ENCODE measurements at places on chromosomes 11 and 22.

DNA sequence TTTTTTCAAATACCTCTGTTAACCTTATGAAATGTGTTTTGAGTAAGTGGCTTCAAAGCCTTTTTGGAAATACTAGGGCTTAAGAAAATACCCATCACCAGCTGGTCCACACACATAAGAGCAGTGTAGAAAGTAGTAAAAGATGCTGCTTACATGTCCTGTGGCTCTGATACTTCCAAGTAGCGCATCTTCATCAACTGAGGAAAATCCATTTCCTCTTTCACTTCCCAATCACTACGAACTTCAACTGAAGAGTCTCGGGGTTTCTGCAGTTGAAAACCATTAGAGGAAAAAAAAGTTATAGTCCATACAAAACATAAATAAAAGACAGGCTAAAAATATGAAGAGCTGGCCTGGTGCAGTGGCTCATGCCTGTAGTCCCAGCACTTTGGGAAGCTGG lies 8.5 kb downstream of the EIF3D start:
- DNase-seq = no peak

- DNase-seq = peak; percentile 77
Measured at GRCh38 chr11:326842-327580, 6.4 kb upstream of the IFITM3 start.

DNA sequence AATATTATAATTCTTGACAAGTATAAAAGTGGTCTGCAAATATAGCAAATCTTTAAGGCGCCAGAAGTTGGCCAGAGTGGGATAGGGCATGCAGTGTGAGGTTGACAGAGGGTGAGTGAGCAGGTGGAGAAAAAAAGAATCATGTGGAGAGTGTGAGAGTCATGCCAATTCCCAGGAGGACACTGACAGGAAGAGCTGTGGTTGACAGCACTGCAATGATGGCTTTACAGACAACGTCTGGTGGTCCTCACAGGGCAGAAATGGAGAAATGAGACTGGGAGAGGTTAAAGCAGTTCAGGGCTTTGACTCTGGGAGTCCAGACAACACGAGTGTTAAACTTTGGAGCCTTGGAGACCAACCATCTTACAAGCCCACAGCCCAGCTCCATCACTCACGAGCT lies 34.9 kb downstream of the SERPIND1 start:
- no peak for DNase-seq

- no peak for DNase-seq
Measured at GRCh38 chr11:2995893-2996554, 3.9 kb upstream of the NAP1L4 start.

DNA sequence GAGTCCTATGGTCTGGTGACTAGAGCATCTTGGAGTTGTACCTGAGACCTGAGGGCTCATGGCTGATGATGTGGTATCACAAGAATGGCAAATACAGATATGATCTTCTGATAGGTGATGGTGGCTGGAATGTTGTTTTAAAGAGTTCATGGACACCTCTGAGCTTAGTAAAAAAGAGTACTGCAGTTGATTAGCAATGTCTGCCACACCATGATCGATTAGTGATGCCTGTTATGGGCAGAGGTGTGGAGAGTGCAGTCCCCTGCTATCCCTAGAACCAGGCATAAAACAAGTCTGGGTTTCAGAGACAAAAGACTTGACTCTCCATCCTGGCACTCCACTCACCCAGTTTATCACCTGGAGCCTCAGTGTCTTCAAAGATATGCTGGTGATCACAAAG lies 1.4 kb upstream of the BATF2 start:
- DNase-seq = no peak

- DNase-seq = no peak
Measured at GRCh38 chr11:105156231-105156630, 16.7 kb upstream of the CARD18 start.

DNA sequence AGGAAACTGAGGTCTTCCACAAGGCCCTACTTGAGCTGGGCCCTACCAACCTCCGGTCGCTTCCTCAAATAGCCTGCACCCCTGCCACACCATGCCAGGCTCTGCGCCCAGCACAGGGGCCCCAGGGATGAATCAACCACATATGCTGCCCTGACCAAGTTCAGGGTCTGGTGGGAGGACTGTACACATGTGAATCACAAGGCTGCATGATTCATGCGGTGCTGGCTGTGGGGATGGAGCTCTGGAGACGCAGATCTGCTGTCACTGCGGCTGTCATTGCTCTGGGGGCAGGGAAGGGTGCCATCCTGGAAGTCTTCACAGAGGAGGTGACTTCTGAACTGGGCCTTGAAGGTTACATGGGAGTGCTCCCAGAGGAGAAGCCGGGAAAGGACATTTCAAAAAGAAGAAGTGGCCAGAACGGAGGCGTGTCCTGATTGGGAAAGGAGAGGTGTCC lies 21.5 kb downstream of the CYTH4 start:
- no peak for DNase-seq

- no peak for DNase-seq
Measured at GRCh38 chr11:66467034-66467659, 442 bp downstream of the PELI3 start.

DNA sequence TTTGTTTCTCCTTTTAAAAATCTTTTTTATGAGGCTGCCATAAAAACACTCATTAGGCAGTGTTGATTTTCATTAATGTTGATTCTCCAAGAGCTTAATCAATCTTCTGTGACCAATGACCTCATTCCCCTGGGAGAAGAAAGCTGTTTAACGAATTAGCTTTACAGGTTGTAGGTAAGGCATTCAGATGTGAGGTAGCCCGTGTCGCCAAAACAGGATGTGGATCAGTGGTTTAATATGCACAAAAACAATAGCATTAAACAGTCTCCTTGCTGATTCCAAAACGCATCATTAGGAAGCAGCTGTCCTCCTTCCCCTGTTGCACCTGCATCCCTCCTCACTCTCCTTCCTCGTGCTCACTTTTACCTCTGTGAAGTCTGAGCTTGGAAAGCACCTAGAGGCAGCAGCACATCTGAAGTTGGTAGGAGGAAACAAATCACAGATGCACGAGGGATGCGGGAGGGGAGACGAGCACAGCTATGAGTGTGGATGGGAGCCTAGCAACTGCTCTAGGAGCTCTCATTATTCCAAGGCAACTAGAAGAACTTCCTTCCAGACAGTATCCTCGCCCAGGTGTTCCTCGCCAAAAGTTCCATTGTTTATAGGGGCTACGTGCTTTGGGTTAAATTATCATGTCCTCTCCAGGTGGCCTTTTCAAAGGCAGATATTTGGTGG lies 179.4 kb upstream of the SNX19 start:
- DNase-seq = no peak

DNA sequence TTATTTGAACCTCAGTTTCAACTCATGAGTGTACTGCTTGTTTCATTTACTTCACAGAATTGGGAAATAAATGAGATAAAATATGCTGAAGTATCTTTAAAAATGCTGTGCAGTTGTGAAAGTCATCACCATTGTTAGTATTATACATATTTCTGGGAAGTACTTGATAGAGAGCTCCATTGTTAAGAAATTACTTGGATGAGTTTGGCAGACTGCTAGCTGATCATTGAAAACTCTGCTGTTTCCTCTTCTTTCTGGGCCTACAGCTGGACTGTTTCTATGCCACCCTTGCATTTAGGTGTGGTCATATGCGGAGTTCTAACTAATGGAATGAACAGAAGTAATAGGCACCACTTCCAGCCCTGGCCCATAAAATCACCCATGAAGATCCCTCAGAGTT lies 10.0 kb downstream of the SIK2 start:
- no peak for DNase-seq

- DNase-seq = no peak
Measured at GRCh38 chr22:33389936-33390335, 331.8 kb upstream of the SYN3 start.

DNA sequence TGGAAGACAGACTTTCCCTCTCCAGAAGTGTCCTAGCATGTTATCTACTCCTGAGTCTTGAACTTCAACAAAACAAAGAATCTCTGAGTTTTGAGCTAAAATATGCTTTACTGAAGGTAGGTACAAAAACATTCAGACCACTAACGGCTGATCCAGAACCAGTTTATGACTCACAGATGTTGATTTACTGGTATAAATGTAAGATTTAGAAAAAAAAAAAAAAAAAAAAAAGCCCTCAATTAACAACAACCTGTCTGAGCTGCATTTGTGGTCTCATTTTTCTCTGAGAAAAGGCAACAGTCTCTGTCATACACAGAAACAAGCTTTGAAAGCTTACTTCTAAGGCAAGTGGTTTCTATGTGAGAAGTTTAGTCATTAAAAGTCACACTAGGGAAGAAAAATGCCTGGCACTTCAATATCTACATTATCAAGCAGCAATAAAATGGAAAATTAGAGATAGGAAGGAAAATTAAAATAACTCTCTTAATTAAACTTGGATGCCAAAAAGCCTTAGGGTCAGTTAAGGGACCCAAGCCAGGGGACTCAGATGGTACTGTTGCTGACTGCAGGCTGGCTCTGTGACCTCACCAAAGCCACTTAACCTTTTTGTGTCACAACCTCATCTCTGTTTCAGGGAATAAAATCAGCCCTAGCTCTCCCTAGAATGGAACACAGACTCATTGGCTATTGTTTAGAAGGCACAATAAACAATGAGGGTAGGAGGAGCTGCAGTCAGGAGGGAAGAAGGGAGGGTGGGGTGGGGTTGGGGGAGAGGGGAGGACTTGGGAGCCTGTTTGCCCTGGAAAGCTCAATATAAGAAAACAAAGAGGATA lies 61.7 kb downstream of the ETS1 start:
- DNase-seq = peak; percentile 79

- peak; percentile 47 for DNase-seq
Measured at GRCh38 chr22:50027639-50028537, 15.3 kb upstream of the IL17REL start.

GRCh38 chr11:57622263-57622662 lies 24.8 kb downstream of the SERPING1 start:
- DNase-seq = no peak

DNA sequence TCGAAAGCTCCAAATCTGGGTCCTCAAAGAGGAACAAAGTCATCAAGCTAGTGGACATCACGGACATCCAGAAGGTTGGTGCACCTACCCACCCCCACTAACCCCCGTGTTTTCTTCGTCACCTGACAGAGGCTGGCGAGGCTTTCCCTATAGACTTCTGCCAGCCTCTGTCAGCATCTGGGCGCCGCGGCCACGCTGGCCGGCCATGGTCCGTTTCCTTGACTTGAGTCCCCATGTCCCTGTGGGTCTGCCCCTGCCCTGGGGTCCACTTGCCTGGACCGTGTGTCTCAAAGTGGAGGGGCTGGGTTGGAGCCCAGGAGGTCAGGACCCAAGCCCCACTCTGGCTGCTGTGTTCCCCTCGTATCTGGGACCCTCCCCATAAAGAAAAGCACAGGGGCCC lies 55.3 kb downstream of the GRAMD4 start:
- no peak for DNase-seq

GRCh38 chr22:22936915-22937656 lies 49.5 kb downstream of the IGLL5 start:
- DNase-seq = no peak

- no peak for DNase-seq
Measured at GRCh38 chr11:70207531-70208131, 4.5 kb downstream of the FADD start.

DNA sequence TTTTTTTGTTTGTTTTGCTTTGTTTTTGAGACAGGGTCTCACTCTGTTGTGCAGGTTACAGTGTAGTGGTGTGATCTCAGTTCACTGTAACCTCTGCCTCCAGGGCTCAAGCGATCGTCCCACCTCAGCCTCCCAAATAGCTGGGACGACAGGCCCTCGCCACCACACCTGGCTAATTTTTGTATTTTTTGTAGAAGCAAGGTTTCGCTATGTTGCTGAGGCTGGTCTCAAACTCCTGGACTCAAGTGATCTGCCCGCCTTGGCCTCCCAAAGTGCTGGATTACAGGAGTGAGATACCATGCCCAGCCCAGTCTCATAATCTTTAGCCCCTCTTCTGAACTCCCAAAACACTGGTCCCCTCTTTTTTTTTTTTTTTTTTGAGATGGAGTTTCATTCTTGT lies 50.6 kb downstream of the KCNJ4 start:
- DNase-seq = no peak

DNA sequence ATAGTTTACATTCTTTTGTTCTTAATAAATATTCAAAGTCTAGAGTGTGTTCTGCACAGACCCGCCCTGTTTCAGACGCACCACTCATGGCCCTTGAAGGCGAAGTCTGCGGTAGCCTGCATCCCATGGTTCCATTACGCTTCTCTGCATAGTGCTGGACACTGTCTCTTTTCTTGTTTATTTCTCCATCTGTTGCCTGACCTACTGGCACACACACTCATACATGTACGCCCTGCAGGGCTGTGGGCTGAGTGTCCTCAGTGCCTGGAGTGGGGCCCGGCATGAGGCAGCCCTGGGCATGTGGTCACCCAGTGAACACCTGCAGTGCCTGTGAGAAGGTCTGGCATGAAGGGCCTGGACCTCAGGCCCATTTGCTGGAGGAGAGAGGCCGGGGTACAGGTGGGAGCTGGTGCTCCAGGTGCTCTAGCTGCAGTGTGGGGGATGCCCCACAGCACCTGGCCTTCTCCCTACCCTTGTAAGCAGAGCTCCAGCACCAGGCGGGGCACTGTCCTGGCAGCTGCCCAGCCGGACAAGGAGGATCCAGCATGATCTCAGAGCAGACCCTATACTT lies 404.1 kb downstream of the TBC1D22A start:
- no peak for DNase-seq

DNA sequence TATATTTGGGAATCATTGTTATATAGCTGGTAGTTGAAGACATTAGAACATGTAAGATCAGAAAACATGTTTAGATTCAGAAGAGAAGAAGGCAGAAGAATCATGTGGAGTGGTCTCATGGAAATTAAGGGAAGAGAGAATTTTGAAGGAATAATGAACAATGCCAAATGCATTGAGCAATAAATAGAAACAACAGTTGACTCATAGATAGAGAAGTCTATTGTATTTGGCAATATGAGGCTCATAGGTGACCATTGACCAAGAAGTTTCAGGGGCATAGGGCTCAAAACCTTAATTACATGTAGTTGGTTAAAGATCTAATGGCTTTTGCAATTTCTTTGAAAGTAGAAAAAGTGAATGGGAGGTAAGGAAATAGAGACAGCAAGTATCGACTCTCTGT lies 123.9 kb downstream of the PAX6 start:
- no peak for DNase-seq

DNA sequence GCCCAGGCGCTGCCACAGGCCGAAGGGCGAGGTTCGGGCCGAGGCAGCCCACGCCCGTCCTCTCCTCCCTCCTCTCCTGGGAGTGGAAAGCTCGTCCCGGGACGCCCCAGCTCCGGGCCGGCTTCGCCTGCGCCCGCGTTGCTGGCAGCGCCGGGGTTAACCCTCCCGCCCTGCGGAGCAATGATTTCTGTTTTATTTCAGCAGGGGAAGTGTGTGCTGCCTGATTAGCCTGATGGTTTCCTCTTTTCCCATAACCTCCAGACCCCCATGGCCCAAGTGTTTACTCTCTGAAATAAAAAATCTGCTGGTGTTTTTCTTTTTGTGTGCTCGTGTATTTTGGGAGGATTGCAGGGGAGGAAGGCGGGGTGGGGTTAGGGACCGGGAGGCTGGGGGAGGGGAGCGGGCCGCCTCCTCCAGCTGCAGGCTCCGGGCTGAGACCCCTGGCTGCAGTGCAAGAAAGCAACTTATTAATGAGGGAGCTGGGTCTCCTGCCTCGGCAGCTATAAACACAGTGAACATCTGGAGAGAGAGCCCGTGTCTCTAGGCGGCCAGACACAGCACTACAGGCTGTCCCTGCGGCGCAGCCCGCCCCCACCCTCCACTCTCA lies 38.6 kb downstream of the ETS1 start:
- DNase-seq = peak; percentile 39

GRCh38 chr22:50014053-50014501 lies 1.5 kb upstream of the IL17REL start:
- no peak for DNase-seq

GRCh38 chr22:27775758-27776649 lies 25.6 kb downstream of the MN1 start:
- DNase-seq = no peak

Measured in CD4-positive, alpha-beta T cell treated with Interleukin-6 at 100 ng/mL for 8 hours (primary cell).